ENCODE measurements at places on chromosomes 6 and 20.

DNA sequence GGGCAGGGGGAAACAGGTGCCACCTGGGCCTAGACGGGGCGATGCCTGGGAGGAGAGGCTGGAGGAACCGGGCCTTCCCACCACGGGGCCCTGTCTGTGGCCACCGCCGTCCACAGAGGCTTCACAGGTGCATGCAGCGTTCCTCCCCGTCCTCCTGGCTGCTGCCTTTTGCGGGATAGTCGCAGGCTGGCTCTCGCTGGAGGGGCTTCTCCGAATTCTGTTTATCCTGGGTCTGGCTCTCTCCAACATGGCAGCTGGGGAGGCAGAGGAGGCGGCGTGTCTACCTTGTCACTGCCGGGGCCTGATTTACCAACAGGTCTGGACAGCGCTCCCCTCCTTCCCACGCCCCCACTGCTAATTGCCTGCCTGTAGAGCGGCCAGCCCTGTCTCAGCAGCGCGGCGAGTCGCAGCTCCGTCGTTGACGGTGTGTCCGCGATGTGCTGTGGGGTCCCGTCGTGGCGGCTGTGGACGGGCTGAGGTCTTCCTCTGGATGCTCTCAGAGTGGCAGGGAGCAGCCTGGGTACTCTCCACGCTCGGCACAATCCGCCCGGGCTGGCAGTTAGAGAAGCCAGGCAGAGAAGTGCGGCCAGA, 262.9 kb downstream of the TAF4 start:
- DNase-seq = no peak

- no peak for DNase-seq
These were observed 175.5 kb downstream of the RFPL4B start for GRCh38 chr6:112522587-112522986.

- DNase-seq = no peak
These were observed at the start of gene TCF21 for GRCh38 chr6:133888929-133889556. TSS of gene TCF21 (plus strand) at chr6:133889113. CDS start at chr6:133889398, 285 bp downstream.

DNA sequence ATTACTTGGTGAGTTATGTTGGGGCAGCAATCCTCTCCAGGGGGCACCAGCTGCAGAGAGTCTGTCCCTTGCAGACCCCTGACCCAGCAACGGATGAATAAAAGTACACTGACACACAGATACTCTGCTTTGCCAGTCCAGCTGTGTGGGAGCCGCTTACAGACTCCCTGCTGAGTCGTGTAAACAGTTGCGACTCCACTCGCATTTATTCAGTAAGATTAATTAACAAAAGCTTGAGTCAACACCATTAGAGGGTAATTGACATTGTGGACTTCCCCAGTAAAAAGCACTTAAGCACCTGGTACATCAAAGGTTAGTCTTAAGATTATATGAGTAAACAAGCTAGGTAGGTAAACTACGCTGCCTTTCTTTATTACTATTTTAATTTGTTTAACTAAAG, 92.0 kb upstream of the TMEM181 start:
- DNase-seq = no peak

DNA sequence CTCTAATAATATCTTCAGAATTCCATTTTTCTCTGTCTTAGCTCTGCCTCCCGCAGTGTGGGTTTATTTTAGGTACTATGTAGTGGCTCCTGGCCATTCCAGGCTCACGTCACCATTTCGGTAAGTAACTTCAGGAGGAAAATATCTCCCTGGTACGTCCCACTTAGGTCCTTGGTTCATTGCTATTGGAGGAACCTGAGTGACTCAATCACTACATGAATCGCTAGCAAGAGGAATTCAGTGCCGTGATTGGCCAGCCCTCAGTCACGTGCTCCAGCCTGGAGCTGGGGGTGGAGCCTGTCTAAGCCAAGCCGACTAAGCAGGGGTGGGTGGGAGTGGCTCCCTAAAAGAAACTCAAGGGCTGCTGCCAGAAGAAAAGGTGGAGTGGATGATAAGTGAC, 67.3 kb upstream of the E2F3 start:
- no peak for DNase-seq

- DNase-seq = no peak
These were observed 81.3 kb downstream of the SAMD5 start for GRCh38 chr6:147589739-147590250.

- DNase-seq = peak; percentile 94
These were observed at the start of gene ARFGAP1 for GRCh38 chr20:63272105-63273058. TSS of gene ARFGAP1 (plus strand) at chr20:63272813. CDS start at chr20:63275581, 2,768 bp downstream.

DNA sequence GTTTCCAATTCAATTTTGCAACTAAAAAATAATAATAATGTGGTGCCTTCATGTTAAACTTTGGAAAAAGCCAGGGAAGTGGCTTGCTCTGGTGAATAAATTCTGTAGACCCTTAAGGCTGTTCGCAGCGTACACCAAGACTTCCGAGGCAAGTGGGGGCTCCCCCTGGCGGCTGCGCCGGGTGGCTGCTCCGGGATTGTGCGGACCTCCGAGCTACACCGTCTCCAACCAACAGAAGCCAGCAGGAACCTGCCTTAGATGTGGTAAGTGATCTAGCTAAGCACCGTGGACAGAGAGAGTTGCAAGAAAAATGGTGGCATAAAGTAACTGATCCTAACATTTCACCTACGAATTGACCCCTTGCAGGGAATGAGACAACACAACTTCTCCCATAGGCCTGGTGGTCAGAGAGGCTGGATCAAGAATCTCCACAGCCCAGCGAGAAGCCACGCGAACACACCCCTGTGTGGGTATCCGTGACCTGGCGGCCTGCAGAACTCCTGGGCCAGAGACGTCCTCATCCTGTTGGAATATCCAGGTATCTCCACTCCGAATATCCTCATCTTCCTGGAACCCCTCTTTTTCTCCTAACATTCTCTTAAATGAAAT, 69.6 kb downstream of the TBXT start:
- DNase-seq = peak; percentile 30

- DNase-seq = no peak
These were observed 36.4 kb downstream of the RIPOR2 start for GRCh38 chr6:24899136-24899996.

GRCh38 chr6:5531853-5532375, 270.6 kb downstream of the FARS2 start:
- DNase-seq = no peak

- no peak for DNase-seq
These were observed 108.4 kb upstream of the SIM1 start for GRCh38 chr6:100573166-100573565.

DNA sequence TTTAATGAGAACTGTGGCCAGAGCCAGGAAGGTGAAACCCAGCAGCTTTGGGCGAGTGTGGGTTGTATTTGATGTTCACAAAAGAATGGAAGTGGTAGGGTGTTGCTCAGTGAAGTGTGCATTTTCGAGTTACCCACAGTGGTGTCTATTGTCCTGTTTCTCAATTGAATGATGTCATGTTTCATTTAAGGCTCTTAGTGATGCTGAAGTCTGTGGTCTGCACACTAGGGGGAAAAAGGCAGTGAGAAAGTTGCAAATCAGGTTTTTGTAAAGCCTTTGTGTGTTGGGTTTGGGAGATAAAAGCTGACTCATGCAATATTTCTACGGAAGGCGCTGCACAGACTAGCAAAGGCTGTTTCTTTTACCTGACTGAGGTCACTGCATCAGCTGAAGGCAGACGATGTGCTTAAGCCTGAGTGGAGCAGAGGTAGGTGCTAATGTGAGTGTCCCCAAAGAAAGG, 121.1 kb downstream of the PLEKHG1 start:
- no peak for DNase-seq

- no peak for DNase-seq
These were observed 328.9 kb downstream of the TAF4 start for GRCh38 chr20:61736751-61737310.

GRCh38 chr20:35598899-35599775, 16.5 kb upstream of the SPAG4 start:
- DNase-seq = no peak

DNA sequence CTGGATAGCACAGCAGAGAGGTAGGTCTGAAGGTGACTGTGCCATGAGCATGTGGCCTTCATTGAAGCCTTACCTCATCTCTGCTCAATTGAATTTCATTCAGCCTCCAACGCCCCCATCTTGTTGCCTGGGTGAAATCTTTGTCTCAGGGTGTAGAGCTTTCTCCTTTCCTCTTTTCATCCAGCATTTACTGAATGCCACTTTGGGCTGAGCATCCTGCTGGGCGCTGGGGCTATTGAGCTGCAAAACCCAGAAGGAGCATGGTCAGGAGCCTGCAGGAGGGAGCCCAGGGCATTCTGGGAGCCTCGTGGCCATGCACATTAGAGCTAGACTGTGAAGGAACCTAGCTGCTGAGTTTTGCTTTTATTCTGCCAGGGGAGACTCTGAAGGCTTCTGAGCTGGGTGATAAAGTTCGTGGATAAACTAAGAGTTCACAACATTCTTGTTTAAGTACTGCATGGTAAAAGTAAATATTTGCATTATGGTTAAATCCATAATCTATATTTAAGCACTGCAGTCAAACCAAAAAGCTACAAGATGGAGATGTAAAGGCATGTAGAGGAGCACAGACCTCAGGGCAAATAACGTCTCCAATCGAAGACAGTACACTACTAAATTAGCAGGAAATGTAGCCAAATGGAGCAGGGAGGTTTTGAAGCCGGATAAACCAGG, 13.2 kb upstream of the ASXL1 start:
- no peak for DNase-seq

DNA sequence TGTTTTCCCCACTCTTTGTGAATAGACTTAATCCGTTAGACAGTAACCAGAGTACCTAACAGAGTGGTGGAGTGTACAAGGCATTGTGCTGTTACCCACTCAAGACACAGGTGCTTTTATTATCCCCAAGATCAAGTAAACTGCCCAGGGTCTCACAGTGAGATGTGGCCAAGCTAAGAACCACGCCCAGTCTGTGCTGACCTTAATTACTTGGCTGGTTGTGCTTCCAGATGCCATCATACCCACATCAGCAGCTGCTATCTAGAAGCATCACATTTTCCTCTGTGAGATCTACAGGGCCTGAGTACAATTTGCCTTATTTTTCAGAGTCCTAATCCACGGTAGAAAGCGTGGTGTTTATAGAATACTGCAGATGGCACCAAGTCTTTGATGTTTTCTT, 70.3 kb downstream of the GFRA4 start:
- DNase-seq = no peak

DNA sequence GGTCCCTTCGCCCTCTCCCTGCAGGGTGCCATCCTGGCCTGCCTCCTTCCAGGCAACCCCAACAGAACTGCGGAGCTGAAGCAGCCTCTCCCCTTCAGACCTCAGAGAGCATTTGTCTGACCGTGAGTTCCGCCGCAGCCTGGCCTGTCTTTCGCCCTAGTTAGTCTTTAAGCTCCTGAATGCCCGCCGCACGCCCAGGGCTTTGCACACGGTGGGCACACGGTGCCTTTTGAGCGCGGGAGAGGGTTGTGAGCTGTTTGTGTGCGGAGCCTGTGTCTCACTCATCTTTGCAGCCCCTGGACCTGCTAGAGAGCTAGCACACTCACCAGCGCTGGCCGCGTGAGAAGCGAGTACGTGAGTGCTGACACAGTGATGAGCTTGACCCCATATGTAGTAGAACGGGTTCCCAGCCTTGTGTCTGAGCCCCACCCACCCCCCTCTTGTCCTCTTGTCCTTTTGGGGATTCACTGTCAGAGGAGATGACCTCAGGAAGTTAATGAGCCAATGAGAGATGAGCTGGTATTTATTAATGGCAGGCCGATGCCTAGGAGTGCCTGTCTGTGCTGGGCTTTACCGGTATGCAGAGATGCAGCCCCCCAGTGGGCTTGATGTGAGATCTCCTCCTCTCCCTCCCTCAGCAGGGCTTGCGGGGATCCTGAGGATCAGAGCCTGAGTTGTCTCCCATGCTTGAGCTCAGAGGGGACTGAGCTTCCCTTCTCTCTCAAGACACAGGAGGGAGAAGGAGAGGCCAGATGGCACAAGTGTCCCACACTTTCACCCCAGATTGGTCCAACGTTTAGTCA, 249.2 kb downstream of the FARS2 start:
- no peak for DNase-seq

DNA sequence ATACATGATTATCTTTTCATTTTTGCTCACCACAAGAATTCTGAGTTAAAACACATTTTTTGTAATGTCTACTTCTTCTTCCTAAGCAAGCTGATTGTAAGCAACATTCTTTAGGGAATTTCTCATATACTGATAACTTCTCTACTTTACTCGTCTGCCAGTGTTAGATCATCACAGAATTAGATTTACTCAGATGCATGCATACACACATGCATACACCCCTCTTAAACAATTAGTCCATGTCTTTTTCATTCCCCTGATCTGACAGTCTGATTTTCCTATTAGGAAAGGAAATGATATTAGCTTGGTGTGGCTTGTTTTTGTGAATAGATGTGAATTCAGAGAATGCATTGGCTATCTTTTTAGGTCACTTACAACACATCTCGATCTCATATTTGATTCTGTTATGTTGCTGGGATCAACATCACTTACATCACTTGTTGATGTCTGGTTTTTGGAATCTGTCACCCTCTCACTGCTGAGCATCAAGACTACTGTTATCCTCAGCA, 91.4 kb downstream of the FIG4 start:
- no peak for DNase-seq

DNA sequence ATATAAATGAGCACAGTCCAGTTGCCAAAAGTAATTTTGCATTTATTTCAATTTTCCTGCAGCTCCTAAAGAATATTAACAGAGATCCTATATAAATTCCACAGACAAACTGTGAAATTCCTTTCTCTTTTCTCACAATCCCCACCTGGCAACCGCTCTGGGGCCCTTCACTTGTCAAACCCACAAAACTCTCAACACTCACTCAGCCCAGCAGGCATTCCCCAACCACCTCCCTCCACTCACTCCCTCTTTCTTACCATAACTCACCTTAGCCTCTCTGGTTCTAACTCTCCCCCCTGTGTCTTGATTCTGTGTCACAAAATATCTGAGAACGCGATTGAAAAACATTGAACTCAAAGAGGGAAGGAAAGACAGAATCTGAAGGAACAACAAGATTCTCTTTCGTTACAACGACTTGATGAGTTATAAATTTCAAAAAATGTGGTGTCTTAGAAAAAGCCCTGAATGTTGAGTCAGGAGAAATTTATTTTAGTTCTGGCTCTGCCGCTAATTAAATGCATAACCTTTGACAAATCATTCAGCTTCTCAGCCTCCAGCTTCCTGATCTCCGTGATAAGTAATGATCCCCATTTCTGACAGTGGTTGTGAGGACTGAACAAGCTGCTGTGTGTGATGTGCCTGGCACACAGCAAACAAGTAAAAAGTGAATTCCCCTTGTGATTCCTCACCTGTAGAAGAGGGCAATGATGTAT, 87.9 kb downstream of the UNC5CL start:
- DNase-seq = no peak

- no peak for DNase-seq
These were observed 580.0 kb upstream of the ZNF337 start for GRCh38 chr20:26276554-26277210.

GRCh38 chr6:74645108-74645849, 560.6 kb downstream of the COL12A1 start:
- DNase-seq = no peak

- peak; percentile 40 for DNase-seq
These were observed 13.7 kb upstream of the ZNF831 start for GRCh38 chr20:59149678-59150504.

GRCh38 chr6:53603386-53604116, 58.6 kb upstream of the GCLC start:
- DNase-seq = no peak
